CD4-positive, alpha-beta memory T cell (primary cell): ENCODE measurements at places on chromosomes 3 and 15.

GRCh38 chr3:187212196-187212545 lies 14.9 kb downstream of the RTP1 start:
- DNase-seq, result no peak

- no peak for DNase-seq
Measured at GRCh38 chr3:54783611-54784010, 144.2 kb downstream of the LRTM1 start.

DNA sequence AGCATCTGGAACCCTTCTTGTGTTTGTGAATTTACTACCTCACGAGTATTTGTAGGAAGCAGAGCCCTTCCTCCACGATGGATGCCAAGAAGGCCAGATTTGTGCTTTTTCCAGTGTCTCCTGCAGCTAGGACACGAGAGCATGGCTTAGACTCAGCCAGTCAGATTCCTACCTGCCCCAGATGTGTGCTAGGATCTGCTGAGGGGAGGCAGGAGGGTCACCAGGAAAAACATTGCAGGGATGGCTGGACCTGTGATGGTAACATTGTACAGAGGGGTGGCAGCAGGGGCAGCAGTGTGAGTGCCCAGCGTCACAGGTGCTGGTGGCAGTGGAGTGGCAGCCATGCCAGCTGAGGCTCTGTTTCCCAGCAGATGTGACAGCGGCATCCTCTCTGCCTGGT lies 285.3 kb downstream of the FAM43A start:
- no peak for DNase-seq

DNA sequence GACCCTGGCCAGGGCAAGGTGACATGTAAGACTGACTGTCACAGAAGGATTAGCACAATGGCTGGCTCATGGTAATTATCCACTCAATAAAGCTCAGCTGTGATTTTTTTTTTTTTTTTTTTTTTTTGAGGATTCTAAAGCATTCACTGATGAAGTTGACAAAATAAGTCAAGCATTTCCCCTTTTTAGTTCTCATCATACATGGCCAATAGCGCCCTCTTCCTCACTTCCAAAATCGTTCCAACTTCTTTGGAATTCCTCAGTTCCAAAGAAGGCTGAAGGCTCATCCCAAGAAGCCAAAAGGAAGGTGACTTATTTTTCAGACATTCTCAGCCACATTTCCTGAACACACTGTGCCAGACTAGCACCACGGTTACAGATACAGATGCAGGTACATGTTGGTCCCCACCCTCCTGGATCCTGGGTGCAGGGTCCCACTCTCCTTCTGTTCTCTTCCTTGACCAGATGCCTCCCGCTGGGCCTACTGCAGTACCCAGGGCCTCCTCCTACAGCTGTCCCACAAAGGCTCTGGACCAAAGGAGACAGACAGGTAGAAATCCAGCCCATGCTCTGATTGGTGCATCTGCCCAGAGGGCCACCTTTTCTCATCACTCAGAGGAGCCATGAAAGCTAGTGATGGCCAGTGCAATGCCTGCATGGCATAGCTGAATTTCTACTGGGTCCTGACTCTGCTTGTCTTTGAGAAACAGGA lies 202.6 kb downstream of the UACA start:
- no peak for DNase-seq

DNA sequence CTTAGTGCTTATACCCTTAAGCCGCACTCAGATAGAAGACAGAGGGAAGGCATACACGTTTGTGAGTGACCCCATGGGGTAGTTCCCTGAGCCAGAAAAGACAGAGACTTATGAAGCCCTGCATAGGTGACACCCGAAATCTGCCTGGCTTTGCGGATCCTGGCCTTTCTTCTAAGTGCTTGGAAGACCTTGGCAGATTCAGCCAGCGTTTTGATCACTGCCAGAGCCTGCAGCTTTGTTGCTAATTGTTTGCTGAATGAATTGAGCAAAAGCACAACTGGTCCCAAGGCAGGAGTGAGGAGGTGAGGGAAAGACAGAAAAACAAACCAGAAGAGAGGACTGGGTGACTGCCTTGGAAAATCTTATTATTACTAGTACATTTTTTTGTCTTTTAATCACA lies 168.3 kb upstream of the ICE2 start:
- no peak for DNase-seq
